ENCODE measurements at places on chromosomes 16 and 17.

GRCh38 chr16:49638673-49639610 is 217.0 kb downstream of the ZNF423 start:
- no peak for DNase-seq

- DNase-seq, result no peak
Observed at GRCh38 chr16:52476111-52476510, 70.8 kb downstream of the TOX3 start.

- DNase-seq, result no peak
Observed at GRCh38 chr17:15981646-15982580, 17.6 kb downstream of the ZSWIM7 start.

- peak; percentile 63 for DNase-seq
Observed at GRCh38 chr16:81623365-81624102, 155.6 kb upstream of the PLCG2 start.

GRCh38 chr16:13961099-13961811 is 41.3 kb downstream of the ERCC4 start:
- peak; percentile 27 for DNase-seq

DNA sequence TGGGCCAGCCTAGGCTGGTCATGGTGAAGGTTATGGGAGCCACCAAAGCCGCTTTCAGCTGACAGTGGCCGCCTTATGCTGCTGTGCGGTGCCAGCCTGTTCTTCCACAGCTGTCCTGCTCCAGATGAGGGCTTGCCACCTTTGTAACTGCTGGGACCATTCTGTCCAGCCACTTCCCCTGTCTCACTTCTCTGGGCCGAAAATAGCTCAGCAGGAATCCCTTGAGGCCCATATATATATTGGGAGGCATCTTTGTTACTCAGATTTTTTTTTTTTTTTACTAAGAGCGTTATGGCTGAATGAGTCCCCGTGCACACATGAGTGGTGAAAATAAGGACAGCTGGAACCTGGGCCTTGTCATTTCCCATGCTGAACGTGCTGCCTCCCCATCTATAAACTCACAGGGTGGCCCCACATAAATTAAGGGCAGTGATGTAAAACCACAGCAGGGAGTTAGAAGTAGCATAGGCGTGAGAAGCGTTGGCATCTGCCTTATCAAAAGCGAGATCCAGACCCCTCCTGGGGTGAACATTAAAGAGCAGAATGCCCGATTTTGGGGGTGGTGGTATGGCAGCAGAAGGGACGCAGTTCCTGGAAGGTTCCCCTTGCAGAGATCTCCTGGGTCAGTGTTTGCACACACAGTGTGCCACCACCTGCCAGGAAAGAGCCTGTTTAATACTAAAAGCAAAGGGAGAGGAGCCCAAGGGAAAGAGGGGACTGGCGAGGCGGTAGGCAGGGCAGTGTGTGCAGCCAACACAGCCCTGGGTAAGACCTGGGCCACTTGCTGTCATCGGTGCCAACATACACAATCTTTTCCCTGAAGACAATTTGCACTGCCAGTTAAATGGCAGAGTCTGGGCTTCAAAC is 57.8 kb downstream of the USP43 start:
- DNase-seq, result no peak

GRCh38 chr16:83966153-83966696 is 1.8 kb upstream of the NECAB2 start:
- no peak for DNase-seq

DNA sequence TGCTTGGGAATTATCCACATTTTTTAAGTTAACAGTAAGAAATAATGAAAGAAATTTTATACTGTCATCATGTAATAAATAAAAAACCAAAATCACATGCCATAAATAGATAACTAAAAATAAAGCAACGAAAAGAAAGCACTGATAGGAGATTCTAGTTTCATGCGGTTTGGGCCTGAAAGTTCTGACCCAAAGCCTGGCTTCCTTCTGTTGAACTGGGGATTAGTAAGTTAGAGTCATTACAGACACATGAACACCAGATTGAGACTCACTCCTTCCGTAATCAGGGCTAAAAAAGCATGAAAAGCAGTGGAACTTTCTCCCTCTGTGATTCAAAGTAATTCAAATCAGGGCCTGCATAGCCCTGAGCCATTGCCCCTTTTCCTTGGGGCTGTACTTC is 13.2 kb upstream of the SLC6A2 start:
- DNase-seq, result no peak

DNA sequence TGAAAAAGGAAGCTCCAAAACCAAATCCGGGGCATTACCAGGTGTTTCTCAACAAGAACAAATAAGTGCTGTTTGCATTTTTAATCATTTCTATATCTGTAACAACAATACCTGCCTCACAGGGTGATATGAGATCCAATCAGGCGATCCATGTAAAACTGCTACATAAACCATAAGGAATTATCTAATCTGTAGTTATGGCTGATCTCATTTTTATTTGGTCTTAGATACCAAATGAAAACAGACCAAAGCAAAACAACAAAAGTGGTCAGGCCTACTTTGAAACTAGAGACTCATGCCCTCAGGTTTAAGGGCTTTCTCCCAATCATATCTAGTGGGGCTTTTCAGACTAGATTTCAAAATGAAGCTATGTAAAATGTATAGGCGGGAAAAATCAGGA is 28.3 kb downstream of the XPO6 start:
- no peak for DNase-seq

GRCh38 chr17:52681480-52681879 is 523.0 kb upstream of the CA10 start:
- no peak for DNase-seq

- peak; percentile 68 for DNase-seq
Observed at GRCh38 chr16:69123910-69124309, 8.5 kb downstream of the CHTF8 start.

DNA sequence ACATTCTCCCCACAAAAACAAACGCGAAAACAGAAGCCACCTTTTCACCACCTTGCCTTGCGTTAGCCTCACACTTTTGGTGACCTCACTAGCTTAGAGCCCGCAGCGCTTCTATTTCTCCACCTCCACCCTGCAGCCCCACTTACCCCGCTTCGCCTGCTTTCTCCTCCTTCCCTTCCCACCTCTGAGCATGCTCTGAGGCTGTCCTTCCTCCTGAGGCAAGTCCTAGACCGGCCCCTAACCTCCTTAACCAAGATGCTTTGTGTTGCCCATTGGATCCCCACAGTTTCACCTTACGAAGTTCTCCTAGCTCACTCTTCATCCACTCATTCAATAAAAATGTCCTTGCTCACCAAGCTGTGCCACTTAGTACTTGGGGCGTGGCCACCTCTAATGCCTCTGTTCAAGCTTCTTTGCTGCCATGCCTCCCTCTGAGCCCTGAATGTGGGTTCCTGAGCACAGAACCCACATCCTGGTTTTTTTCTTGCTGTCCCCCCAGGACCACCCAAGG is 1.3 kb downstream of the GNGT2 start:
- DNase-seq, result no peak

DNA sequence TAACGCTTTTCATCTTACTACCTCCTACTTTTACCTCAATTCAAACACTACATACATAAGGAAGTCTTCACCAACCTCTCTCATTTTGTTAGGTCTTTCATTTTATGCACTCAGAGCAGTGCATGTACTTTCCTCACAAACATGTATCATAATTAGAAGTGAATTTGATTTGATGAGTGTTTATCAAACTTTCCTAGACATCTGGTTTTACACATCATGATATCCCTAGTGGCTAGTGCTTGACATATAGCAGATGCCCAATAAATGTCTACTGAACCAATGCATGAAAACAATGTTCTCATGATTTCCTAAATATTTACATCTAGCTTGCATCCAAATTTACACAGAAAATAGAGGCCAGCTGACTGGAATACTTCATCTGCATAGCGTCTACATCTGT is 323.4 kb upstream of the KIF2B start:
- no peak for DNase-seq

DNA sequence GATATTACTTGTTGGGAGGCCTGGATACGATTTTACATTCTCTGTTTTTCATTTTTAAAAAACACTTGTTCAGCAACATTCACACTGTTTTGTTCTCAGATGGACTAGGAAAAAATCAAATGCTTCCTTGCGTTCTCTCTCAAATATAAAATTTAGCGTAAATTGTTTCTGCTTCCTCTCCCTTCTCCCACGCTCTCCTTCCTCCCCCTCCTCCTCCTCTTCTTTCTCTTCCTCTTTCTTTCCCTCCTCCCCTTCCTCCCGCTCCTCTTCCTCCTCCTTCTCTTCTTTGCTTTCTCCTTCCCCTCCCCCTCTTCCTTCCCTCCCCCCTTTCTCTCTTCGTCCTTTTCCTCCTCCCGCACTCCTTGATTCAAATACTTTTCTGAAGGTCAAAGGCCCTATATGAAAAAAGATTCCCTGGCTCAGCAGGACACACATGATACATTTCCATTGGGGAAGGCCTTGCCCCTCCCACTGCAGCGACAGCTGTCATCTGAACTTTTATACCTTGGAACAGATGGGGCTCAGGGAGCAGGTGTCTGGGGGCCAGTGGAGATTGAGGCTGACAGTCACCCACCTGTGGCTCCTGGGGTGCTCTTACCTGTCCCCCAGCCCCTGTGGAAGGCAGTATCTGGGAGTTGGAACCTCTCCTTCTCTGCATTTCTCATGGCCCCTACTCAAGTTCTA is 99.4 kb upstream of the SDK2 start:
- DNase-seq, result no peak

DNA sequence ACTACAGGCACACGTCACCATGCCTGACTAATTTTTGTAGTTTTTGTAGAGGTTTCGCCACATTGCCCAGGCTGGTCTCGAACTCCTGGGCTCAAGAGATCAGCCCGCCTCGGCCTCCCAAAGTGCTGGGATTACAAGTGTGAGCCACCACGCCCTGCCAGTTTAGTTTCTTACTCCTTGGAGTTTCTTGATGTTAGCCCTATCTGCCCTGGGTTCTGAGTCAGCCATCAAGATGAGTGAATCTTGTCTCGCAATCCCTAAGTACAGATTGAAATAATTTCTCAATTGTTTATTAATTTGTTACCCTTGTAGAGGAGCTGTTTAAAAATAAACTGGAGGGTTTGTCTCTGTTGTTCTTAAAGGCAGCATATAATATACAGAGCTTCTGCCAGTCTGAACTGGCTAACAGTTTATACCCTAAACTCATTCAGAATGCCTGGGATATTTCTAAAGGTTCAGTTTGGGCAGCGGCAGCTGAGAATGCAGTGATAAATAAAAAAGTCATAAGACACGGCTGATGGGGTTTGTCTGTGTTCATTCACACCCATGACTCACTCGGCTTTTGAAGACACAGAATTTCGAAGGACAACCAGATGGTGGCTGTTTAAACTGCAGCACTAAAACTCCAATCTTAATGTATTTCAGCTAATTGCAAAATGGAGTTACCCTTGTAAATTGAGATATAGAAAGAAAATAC is 39.6 kb downstream of the GPRC5B start:
- no peak for DNase-seq

DNA sequence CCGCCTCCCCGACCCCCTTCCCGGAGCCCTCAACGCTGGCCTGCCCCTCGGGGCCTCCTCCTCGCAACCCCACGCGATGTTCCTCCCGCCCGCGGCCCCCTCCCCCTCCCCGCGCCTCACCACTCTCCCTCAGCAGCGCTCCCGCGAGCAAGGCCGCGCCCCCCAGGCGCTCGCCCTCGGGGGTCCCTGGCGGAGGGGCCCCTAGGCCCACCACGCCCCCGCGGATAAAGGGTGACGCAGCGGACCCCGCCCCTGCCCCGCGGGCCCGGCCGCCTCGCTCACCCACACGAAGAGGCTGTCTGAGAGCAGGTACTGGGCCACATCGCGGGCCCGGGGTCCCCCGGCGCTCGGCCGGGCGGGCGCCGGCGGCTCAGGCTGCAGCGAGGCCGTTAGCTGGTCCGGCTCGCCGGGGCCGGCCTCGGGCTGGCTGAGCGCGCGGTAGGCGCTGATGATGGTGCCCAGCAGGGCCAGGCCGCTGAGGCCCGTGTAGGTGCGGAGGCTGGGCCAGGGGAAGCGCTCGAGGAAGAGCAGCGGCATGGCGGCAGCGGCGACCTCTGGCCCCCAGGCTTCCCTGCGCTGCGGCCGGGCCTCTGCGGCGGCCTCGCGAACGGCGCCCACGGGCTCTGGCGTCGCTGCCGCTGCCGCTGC is 430 bp downstream of the AMFR start:
- DNase-seq, result peak; percentile 20

GRCh38 chr17:5099271-5099670 is 12.4 kb downstream of the ZNF232 start:
- no peak for DNase-seq

DNA sequence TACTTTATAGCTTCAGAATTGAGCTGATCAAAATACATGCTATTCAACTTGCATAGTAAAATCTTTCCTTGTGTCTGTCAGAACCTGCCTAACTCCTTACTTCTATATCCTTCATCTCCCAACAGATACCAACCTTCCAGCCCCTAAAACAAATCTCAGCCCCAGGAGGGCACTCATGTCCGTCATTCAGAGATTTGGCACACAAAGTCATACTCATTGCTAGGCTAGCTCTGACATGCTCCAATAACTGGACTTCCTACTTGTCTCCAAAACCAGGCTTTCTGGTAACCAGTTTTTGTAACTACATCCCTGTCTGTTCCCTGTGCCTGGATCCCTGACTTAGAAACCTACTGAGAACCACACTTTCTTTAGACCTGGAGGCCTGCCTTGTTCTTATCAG is 37.5 kb upstream of the DHX40 start:
- no peak for DNase-seq

- DNase-seq, result peak; percentile 85
Observed at GRCh38 chr17:41665566-41666236, 23.0 kb upstream of the EIF1 start.

DNA sequence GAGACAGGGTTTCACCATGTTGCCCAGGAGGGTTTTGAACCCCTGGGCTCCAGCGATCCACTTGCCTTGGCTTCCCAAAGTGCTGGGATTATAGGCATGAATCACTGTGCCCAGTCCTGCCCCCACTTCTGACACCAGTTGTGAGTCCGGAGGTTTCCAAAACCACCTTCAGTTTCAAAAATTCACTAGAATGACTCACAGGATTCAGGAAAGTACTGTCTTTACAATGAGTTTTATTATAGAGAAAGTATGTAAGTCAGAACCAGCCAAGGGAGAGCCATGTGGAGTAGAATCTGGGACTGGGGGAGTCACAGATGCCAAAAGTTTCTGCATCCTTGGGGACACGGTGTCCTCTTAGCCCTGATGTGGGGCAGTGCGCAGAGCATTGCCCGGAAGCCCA is 55.1 kb downstream of the PLD6 start:
- no peak for DNase-seq

Measured in KBM-7 (cell line).